CD4-positive, alpha-beta T cell treated with Interferon alpha-2 for 1 hour (primary cell): ENCODE measurements at places on chromosomes 11 and 22.
A peak's percentile ranks its signal among the peaks of the same experiment; 100 is the strongest.

DNA sequence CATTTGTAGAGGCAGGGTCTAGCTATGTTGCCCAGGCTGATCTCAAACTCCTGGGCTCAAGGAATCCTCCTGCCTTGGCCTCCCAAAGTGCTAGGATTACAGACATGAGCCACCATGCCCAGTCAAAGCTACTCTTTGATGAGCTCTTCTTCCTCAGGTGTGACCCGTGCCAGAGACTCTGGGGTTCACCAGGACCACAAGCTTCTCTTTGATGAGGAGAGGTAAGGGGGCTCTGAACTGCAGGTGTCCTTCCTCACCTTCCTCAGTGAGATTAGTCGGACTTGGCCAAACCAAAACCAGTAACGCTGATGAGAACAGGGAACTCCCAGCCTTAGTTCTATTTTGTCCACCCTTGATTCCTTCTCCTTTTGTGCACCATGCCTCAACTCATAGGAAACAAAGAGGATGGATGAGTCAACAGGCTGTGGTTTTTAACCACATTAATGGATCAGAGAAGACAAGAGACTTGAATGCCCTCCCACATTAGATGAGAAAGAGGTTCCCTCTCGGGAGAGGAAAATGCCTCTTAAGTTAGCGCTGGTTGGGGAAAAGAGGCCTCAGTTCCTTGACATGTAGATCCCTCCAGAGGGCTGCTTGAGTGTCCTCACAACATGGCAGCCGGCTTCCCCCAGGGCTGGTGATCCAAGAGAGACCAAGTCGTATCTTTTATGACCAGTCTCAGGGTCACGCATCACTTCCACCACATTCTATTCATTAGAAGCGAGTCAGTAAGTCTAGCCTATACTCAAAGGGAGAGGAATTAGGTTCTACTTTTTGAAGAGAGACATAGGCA, 25.7 kb upstream of the CTR9 start:
- DNase-seq: peak; percentile 21

DNA sequence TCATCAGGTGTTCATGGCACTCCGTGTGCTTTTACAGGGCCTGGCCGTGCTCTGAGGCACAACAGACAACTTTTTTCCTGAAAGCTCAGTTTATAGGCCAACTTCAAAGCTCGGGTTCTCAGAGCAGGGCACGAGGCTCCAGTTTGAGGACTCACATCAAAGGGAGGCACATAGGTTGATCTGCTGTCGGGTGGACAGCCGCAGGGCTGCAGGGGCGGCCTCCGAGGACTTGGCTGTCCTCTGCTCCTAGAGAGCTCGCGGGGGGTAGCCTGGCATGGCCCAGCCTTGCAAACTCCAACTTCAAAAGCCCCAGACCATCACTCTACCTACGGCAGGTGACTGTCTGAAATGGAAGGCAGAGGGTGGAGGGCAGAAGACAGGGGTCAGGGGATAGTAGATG, 31.6 kb downstream of the C11orf58 start:
- no peak for DNase-seq

DNA sequence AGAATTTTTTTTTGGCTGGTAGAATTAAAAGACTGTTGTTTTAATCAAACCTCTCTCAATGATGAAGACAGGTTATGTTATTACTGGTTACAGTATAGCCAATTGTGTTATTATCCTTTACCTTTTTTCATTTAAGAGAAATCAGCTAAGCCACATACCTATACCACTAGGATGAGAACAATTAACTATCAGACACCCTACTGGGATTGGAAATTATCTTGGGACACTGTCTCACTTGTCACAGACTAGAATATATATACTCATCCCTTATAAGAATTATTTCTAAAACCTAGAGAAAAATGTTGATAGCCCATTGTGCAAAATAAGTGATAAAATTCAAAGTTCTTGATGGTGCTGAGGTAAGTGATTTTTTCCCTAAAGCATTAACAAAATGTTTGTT, at the start of gene OR5AS1:
Gene OR5AS1, plus strand, starts transcription at position 301 of the 400 bp plus-strand sequence. CDS start 2,765 bp downstream, outside the sequence.
- DNase-seq: no peak

DNA sequence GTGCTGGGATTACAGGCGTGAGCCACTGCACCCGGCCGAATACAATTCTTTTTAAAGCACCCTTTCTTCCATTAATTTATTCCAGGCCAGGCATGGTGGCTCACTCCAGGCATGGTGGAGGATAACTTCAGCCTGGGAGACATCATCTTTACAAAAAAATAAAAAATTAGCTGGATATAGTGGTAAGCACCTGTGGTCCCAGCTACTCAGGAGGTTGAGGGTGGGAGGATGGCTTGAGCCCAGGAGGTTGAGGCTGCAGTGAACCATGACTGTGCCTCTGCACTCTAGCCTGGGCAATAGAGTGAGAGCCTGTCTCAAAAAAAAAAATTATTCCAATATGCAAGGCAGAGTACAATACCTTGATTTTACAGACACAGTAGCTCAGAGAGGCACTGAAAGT, 11.4 kb downstream of the TAGLN start:
- no peak for DNase-seq

GRCh38 chr22:50445071-50445879, 29.6 kb downstream of the SBF1 start:
- peak; percentile 58 for DNase-seq

DNA sequence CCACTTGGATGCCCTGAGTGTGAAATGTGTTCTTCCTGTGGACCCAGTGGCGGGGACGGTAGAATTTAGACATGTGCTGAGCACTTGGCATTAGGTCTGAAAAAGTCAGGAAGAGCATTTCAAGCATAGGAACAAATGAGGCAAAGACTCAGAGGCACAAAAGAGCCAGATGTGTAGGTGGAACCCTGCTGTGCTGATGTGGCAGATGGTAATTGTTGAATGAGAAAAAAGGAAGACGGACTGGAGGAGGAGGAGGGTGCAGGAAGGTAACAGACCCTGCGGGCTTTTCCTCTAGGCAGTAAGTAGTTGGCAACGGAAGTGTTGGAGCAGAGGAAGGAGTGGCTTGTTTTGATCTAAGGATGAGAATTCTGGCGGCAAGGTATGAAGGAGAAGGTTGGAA, 985.8 kb downstream of the TBC1D22A start:
- no peak for DNase-seq

- DNase-seq: no peak
These were observed 46.4 kb downstream of the ME3 start for GRCh38 chr11:86625981-86626380.

- no peak for DNase-seq
These were observed 47.5 kb upstream of the SCUBE2 start for GRCh38 chr11:9138612-9139579.

DNA sequence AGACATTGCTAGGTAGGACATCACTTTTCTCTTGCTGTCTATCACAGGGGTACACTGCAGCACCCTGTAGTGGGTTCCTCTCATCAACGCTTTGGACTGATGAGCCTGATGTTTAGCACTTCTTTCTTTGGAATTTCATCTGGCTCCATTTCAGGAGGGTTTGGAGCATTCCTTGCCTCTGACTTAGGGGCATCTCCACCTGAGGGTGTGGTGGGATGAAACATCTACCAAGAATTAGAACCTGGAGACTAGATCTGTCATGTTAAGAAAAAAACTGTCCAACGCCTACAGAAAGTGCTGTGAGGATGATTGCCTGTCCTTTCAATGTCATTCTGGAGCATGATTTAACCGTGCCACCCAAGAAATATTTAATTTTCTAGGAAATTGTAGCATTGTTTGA, 648.4 kb downstream of the ETS1 start:
- no peak for DNase-seq

GRCh38 chr11:87215236-87215635, 177.5 kb downstream of the TMEM135 start:
- DNase-seq: no peak

DNA sequence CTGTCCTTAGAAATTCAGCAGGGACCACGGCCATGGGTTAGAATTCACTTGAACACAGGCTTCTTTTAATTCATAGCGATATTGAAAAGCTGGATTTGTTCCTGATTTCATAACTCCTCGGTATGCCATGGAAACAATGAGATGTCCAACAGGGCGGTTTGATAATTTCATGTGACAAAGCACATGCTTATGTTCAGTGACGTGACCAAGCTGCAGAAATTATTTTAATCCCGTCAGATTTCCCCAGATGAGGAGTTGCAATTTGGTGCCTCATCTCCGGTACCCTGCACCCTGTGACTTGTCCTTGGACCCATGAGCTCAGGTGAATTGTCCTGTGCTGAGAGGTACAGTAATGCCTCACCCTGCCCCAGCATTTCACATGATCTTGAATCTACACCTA, 81.7 kb downstream of the C11orf91 start:
- no peak for DNase-seq

DNA sequence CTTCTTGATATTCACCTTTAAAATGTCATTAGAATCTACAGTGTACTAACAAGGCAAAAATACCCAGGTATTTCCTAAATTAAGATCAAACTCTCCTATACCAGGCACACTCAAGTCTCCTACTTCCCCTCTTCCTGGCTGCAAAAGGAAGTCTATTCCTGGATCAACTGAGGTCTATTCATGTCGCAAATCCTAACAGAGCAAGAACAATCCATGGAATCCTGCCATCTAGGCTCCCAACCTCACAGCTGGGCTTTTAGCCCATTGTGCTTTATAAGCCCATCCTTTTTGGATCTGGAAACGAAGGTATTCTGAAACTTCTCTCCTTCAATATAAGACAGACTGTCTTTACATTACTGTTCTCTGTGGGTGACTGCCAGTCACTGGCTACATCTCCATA, 161.8 kb downstream of the SOX6 start:
- DNase-seq: no peak

GRCh38 chr11:27294654-27295053, 68.4 kb downstream of the CCDC34 start:
- DNase-seq: no peak

- DNase-seq: no peak
These were observed 843 bp downstream of the OR56B1 start for GRCh38 chr11:5737091-5737490.

- no peak for DNase-seq
These were observed 98.7 kb upstream of the CRYBB3 start for GRCh38 chr22:25100948-25101347.

GRCh38 chr11:110409174-110409573, 20.6 kb upstream of the FDX1 start:
- DNase-seq: no peak

- DNase-seq: no peak
These were observed 104.1 kb upstream of the E2F8 start for GRCh38 chr11:19344661-19345518.

DNA sequence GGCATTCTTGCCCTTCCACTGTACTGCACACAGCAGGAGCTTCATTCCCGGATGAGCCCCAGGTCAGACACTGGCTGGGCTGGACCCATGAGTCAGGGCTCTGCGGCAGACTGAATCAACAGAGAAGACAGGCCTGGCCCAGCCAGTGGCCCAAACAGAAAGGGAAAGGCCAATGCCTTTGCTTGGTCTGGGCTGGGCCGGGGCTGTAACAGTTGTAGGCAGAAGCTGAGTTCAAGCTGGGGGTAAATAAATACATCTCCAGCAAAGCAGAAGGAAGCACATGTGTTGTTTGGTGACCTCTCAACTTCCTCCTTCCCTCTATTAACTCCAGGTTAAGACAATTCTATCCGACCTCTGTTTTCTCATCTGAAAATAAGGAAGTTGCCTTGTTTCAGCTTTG, 1.8 kb upstream of the SMIM35 start:
- DNase-seq: peak; percentile 62

DNA sequence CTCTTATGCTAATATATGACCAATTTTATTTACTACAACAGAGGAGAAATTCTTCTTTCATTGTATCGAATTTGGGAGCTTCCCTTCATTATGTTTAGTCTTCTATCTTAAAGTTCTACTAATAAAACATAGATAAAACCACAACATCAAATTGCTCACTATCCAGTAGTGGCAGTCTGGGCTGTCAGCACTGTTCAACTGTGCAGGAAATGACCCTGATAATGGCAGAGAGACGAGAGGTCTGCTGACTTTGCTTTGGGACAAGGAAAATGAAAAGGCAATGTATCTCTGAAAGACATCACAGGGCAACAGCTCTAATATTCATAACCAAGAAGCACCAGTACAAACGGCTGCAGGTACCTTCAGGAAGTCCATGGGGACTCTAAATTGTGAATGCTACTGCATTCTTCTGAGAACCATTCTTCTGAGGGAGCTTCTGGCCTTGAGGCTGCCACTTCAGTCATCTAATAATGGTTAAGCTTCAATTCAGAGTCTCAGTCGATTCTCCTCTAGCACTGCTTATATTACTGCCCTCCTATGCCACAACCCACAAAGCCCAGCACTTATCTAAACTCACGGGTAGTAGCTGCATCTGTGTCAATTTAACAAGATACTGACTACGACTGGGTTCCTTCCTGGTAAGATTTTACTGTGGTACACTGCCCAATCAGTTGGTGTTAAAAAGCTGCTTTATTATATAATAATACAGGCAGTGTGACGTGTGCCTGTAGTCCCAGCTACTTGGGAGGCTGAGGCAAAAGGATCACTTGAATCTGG, 44.2 kb downstream of the CKAP5 start:
- DNase-seq: no peak

GRCh38 chr22:40484906-40485669, 114.7 kb downstream of the SGSM3 start:
- no peak for DNase-seq

GRCh38 chr11:64285885-64286800, 495 bp downstream of the GPR137 start:
- DNase-seq: no peak

GRCh38 chr11:96193745-96194443, 149.1 kb downstream of the MAML2 start:
- no peak for DNase-seq

DNA sequence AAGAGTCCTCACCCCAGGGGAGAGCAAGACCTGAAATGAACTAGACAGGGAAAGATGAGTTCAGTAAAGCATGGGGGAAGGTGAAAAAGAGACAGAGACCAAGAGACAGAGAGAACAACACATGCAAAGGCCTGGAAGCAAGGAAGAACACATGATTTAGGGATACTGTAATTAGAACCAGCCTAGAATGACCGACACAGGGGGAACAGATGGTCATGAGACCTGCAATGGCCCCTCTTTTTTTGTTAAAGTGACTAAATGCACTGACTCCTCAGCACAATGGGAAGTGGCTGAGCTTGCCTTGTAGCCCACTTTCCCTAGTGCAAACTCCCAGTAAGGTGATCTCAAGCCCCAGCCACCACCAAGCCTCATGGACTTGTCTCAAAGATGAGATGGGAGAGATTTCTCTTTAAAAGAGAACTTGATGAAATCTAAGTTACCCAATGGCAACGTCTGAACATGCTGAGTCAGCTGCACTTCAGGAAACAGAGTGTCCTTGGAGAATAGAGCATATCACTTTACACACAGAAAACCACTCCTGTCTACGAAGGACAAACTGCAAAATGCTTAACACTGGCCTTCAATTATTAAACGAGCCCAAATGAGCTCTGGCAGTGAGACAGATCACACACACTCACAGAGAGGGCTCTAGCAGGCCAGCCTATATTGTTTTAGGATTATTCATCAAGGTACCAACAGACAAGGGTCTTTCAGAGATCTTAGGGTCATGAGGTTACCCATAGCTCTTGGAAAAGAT, 91.0 kb downstream of the SERGEF start:
- no peak for DNase-seq
